ENCODE measurements at places on chromosomes 7 and 10.

GRCh38 chr10:61140765-61141392 is 196.9 kb upstream of the RHOBTB1 start:
- peak; percentile 71 for DNase-seq

DNA sequence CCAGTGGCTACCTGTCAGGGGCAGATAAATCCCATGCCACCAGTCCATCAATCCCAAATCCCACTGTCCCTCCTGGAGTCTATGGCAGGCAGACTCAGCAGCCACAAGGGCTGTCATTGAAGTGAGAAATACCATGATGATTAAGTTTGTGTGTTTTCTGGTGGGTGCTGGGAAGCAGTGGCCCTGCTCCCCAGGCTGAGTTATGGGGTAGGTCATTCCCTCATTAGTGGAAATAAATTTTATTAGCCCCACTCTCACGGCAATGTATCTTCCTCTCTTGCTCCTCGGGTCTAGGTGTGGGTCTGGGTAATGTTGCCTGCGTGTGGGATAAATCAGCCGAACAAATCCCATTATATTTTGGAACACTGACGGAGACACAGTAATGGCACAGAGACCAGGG is 76.8 kb downstream of the PLXNA4 start:
- no peak for DNase-seq

DNA sequence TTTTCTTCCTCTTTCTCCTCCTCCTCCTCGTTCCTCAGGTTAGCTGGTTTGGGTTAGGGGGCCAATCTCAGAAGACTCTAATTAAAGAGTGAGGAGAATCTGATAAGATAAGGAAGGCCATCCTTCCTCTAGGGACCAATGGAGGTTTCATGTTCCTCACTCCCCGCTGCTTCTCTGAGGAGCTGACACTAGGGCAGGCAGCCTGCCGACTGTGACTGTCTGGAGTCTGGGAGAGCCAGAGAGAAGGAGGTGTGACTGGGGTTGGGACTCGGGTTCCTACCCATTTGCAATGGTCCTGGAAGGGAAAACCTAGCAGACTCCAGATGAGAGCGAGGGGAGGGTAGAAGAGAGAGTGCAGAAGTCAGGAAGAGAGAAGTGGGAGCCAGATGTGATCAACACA is 15.3 kb downstream of the PAX2 start:
- no peak for DNase-seq

- DNase-seq = no peak
Observed at GRCh38 chr10:5510281-5511072, 11.1 kb upstream of the CALML5 start.

DNA sequence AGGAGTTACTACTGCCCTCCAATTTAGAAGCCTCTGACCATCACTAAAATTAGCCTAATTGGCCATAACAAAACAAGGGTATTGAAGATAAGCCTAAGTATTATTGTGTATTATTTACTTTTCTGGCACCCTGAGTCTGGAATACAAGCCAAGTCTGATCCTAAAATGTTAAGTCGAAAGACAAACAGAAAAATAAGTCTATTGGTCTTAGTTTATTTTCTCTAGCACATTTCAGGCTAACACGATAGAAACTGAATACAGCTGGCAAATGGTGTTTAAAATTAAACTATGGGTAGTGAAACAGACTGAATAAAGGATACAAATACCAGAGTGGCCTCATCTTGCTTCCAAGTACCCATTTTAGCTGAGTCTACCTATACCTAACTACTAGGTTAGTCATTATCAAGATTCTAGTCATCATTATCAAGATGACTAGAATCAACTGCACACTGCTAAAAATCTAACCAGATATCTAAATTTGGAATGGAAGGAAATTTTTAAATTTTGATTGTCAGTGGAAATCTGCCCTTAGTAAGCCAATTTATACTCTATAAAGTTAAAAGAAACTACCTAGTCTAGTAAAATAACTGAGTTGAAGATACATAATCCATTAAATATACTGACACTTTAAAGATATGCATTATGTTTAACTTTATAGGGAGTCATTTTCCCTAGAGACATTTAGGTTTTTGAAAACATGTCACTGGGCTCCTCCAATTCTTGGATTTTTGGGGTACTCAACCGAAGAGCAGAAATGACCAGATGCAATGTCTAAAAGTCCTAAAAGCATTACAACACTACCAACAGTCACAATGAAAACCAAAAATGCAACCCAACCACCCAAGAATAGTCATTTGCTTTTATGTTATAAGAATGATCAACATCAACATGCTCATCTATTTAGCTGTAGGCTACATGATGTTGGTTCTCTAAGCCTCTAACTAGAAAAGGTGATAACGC is 80.9 kb downstream of the NT5C2 start:
- no peak for DNase-seq

GRCh38 chr10:86020134-86020533 is 346.5 kb downstream of the GRID1 start:
- no peak for DNase-seq

- no peak for DNase-seq
Observed at GRCh38 chr10:37535459-37536246, 321.8 kb downstream of the ZNF248 start.

All from NCI-H69 (cell line).